ENCODE measurements at places on chromosomes 11 and 22.

- DNase-seq: no peak
Observed at GRCh38 chr11:27363576-27364117, 632 bp upstream of the CCDC34 start.

GRCh38 chr11:27046956-27047355 lies 6.3 kb downstream of the BBOX1 start:
- DNase-seq: no peak

DNA sequence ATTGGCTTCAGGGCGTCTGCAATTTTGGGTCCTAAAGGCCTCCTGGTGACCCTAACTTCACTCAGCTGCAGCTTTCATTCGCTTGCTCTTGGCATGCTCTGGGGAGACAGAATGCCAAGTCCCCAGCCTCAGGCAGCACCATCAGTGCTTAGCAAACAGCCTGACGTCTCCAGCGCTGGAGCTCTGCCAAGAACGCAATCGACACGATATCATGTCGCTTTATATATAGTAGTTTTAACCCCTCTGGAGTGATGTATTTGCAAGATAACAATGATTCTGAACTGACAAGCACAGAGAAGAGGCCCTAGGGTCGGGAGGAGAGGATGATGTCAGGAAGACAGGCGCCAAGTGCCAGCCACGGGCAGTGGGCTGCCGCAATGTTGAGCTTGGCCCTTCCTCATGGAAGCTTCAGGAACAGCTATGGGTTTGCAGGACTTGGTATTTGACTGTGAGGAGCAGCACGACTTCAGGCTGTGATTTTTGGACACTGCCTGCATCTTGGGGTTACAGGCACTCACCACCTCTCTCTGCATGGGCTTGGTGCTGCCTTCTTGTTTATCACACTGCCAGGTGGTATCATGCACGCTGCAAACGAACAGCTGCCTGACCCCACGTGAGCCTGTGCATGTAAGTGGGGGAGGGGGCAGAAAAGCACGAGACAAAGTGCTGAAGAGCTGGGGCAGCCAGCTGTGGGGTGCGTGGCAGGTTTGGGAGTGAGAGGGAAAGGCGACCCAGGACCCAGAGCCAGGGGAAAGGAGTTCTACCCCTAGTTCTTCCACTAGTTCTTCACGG lies 26.1 kb downstream of the B3GAT1 start:
- no peak for DNase-seq

GRCh38 chr22:39592081-39593065 lies 21.8 kb downstream of the CACNA1I start:
- peak; percentile 69 for DNase-seq

Measured in foreskin fibroblast (primary cell).